ENCODE measurements at places on chromosomes 3 and 15.

DNA sequence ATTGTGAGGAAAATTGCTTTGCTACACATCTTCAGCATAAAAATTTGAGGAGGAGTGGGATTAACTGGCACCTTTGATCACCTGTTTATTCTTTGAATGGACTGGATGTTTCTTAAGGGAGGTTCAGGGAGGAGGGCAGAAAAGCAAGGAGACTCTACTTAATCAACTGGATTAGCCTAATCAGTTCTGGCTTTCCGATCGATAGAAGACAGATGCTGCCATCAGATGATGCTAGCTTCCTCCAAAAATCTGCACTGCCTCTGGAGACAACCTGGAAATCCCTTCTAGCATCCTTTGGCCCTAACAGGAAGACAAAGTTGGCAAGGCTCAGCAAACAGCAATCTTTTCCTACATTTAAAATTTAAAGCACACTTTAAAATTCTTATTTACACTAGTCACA is 197.8 kb downstream of the EBLN2 start:
- no peak for DNase-seq

GRCh38 chr15:60400944-60401343 is 3.2 kb upstream of the ANXA2 start:
- DNase-seq = no peak

GRCh38 chr3:50347187-50347813 is 1.8 kb upstream of the ZMYND10 start:
- peak; percentile 42 for DNase-seq

DNA sequence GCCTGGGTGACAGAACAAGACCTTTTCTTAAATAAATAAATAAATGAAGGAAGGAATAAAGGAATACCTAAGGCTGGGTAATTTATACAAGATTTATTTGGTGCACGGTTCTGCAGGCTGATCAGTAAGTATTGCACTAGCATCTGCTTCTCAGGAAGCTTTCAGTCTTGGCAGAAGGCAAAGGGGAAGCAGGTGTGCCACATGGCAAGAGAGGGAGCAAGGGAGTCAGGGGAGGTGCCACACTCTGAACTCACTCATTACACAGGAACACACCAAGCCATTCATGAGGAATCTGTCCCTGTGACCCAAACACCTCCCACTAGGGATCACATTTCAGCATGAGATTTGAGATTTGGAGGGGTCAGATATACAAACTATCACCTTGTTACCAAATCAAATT is 56.4 kb downstream of the PRKCI start:
- DNase-seq = no peak

- no peak for DNase-seq
These were observed 2.3 kb downstream of the PHLDB2 start for GRCh38 chr3:111861391-111861790.

GRCh38 chr3:16482770-16483531 is 30.5 kb downstream of the RFTN1 start:
- no peak for DNase-seq

DNA sequence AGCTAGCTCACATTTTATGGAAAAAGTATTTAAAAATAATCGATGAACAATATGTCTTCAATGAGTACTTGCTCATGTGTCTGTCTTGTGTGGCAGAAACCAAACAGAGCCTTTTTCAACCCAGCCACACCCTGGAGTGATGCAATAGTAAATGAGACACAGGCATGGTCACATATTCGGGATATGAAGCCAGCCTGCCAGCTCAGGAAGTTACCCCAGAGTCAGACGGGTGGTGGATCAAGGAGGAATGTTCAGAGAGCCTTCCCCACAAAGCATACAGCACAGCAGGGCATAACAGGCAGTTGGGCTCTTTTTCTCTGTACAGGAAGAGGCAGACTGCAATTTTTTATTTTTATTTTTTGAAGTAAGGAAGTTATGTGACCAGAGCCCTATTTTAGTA is 27.3 kb downstream of the LARP6 start:
- DNase-seq = no peak

DNA sequence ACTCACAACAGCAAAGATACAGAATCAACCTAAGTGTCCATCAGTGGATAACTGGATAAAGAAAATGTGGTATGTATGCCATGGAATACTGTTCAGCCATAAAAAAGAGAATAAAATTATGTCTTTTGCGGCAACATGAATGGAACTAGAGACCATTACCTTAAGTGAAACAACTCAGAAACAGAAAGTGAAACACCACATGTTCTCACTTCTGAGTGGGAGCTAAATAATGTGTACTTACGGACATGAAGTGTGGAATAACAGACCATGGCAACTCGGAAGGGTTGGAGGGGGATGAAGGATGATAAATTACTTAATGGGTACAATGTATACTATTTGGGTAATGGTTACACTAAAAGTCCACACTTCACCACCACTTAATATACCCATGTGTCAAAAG is 600.6 kb downstream of the MAGI1 start:
- DNase-seq = no peak

DNA sequence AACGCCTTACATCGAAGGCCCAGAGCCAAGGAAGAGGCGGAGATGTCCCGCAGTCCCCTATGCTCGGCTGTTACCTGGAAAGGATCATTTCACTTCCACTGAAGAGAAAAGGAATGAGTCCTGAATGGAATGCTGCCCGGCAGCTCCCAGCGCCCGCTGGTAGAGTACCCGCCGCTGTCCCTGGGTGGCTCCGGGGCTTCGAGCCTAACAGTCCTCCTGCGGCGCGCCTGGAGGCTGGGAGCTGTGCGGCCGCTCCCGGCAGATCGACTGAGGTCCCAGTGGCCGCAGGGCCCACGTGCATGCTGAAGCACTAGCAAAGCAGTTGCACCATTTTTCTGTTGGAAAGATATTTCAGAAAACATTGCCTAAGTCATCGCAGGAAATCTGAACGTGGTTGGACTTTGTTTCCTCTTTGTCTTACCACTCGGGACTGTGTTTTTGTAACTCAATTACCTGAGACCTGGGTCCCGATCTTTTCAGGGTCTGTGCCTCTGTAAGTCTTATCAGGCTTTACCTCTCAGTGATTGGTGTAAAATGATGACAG is 984 bp downstream of the RNU6-1 start:
- no peak for DNase-seq

- no peak for DNase-seq
These were observed 181.1 kb downstream of the LRTM1 start for GRCh38 chr3:54746722-54747121.

DNA sequence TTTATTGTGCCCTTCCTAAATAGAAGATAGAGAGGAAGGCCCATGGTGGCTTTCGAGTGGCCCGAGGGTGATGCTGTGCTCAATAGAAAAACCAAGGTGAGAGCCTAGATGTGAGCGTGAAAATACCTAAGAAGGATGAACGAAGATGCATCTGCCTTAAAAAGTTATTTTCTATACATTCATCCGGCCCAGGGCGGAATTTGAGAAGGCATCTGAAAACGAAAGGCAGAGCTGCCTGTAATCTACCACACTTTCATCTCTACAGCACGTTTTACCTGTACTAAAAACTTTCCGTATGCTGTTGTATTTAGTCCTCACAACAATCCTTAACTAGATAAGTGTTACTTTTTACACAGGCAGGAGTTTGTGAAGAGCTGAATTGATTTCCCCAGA is 1.4 kb downstream of the DUT start:
- DNase-seq = no peak

All from NK-92 treated with Interleukin-12 subunit alpha and Interleukin-12 subunit beta, amount 100 ng/mL, for 24 hours (cell line).